Fibroblast of lung (primary cell): ENCODE measurements at places on chromosomes 11 and 22. TPM values are rescaled to one million over a fixed set of nuclear protein-coding genes. Genes with fewer than 3 reads are reported as not detected.
A peak's percentile ranks its signal among the peaks of the same experiment; 100 is the strongest.

GRCh38 chr11:13367115-13367514 is 89.5 kb downstream of the BMAL1 start:
- DNase-seq = no peak
- H3K4me1 ChIP-seq = peaks cover 2% of the 10 kb centered on the region
- no peaks in the 10 kb centered on the region for H3K27me3 ChIP-seq
- no peaks in the 10 kb centered on the region for H3K36me3 ChIP-seq
- H3K4me3 ChIP-seq = no peak overlapping the region
- no peak overlapping the region for H3K27ac ChIP-seq

DNA sequence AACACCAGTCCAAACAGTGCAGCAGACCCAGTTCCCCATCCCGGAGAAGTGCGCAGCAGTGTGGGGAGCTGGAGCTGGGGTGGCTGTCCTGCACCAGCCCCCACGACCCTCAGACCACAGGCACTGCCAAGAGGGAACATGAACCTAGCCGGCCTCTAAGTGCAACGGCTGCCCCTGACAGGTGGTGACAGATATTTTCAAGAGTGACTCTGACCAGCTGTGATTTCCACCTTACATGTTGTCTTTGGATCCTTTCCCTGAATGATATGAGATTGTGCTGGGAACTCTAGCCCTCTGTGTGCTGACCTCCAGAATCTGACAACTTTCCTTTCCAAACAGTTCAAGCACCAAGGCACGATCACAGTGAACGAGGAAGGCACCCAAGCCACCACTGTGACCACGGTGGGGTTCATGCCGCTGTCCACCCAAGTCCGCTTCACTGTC is 12.6 kb downstream of the SERPIND1 start:
- no peak for DNase-seq
- no peaks in the 10 kb centered on the region for H3K27me3 ChIP-seq
- H3K4me3 ChIP-seq = no peak overlapping the region
- H3K4me1 ChIP-seq = no peaks in the 10 kb centered on the region

NPTXR gene
- 1.0 and 2.0 TPM in 2 replicates for total RNA-seq

DNA sequence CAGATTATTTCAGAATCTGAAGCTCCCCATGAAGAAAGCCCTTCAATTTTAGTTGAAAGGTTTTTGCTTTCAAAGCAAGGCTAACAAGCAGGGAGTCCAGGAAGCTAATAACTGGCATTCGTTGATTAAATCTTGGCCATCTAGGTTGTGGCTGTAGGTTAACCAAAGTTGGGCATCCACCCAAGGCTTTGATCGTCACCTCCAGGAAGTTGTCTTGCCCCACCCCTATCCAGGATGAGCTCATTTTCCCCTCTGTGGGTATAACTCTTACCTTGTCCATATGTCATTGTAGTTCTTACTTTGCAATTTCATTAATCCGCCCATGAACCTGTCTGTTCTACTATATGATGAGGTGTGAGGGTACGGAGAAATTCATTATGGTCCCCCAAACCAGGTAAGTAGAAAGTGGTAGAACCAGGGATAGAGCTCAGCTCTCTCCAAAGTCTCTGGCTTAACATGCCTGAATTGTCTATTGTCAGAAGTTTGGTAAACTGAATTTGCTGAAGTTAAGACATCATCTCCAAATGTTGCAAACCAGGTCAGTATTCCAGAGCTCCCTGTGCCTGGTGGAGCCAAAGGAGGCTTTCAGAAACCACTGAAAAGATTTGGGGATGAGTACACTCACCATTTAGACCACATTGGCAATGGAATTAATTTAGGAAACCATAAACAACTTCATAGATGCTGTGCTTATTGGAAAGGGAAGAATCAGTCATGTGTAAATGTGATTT is 97.1 kb downstream of the CD44 start:
- no peaks in the 10 kb centered on the region for H3K4me1 ChIP-seq
- H3K36me3 ChIP-seq = peaks cover 1% of the 10 kb centered on the region
- DNase-seq = peak; percentile 90
- no peak overlapping the region for H3K4me3 ChIP-seq

DNA sequence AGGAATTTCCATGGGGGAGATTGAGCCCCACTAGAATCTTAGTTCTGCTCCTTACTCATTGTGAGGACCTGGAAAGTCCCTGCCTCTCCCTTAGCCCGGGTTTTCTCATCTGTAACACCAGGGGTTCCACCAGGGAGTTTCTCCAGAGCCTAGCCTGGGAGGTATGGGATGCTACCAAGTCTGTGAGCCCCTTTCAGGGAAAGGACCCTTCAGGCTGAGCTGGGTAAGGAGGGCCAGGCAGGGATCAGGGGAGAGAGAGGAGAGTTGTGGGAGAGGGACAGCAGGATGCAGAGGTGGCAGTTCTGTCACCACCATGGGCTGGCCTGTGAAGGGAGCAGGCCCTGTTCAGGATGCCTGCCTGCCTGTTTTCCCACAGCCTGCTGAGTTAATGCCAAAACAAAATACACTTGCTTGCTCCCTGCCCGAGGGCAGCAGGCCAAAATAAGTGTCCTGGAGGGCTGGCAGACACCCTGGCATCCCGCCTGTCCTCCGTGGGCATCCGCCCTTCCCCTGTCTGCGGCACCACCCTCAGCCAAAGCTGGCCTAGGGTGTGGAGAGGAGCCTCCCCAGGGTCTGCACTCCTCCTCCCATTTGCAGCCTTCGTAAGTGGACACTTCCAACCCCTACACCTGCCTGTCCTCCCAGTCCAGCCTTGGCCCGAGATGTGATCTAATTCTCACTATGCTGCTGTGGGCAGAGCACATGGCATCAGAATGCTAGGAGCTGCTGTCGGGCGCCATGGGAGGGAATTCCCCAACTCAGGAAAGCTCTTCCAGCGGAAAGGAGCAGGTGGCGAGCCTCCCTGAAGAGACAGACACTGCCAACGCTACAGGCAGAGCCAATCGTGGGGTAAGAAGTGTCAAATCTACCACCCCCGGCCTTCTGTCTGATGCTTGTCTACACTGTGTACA is 5.9 kb upstream of the FCHSD2 start:
- H3K27ac ChIP-seq = no peak overlapping the region
- DNase-seq = no peak
- no peak overlapping the region for H3K4me3 ChIP-seq
- no peaks in the 10 kb centered on the region for H3K36me3 ChIP-seq
- H3K4me1 ChIP-seq = no peaks in the 10 kb centered on the region
- H3K27me3 ChIP-seq = no peaks in the 10 kb centered on the region

WEE1 gene
- total RNA-seq = 24.4 and 55.2 TPM in 2 replicates

DNA sequence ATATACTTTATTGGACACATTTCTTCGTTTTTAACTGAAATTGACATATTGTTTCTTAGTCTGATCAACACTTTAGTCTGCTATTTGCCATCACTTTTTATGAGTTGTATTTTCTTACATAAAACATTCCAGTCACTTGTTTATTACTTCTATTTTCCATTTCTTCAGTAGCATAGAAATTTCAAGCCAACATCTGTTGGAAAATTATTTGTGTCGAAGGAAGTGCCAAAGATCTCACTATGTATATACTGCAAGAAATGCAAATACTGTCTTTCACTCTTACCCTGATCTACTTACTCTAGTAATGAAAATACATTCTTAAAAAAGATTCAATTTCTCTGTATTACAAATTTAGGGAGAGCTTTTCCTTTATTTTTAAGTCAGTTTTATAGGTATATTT is 105.9 kb downstream of the SLC17A6 start:
- DNase-seq = no peak
- no peaks in the 10 kb centered on the region for H3K27me3 ChIP-seq
- no peak overlapping the region for H3K27ac ChIP-seq
- no peak overlapping the region for H3K4me3 ChIP-seq
- no peaks in the 10 kb centered on the region for H3K4me1 ChIP-seq

GLYAT gene
- total RNA-seq = not detected in 2 replicates

GRCh38 chr11:84819537-84819936 is 807.6 kb downstream of the DLG2 start:
- H3K4me1 ChIP-seq = no peaks in the 10 kb centered on the region
- no peak overlapping the region for H3K4me3 ChIP-seq
- H3K27me3 ChIP-seq = no peaks in the 10 kb centered on the region
- no peaks in the 10 kb centered on the region for H3K36me3 ChIP-seq

GRCh38 chr11:111349191-111349695 is 29.8 kb downstream of the POU2AF1 start:
- H3K36me3 ChIP-seq = no peaks in the 10 kb centered on the region
- no peak overlapping the region for H3K27ac ChIP-seq
- H3K27me3 ChIP-seq = no peaks in the 10 kb centered on the region
- no peaks in the 10 kb centered on the region for H3K4me1 ChIP-seq
- DNase-seq = no peak

CLDN5 gene
- total RNA-seq = 0.33 and 0.51 TPM in 2 replicates

- H3K4me1 ChIP-seq = no peaks in the 10 kb centered on the region
- H3K27ac ChIP-seq = no peak overlapping the region
- H3K36me3 ChIP-seq = no peaks in the 10 kb centered on the region
- H3K27me3 ChIP-seq = no peaks in the 10 kb centered on the region
- no peak for DNase-seq
- no peak overlapping the region for H3K4me3 ChIP-seq
Measured at GRCh38 chr11:44190883-44191230, 95.4 kb downstream of the EXT2 start.

DNA sequence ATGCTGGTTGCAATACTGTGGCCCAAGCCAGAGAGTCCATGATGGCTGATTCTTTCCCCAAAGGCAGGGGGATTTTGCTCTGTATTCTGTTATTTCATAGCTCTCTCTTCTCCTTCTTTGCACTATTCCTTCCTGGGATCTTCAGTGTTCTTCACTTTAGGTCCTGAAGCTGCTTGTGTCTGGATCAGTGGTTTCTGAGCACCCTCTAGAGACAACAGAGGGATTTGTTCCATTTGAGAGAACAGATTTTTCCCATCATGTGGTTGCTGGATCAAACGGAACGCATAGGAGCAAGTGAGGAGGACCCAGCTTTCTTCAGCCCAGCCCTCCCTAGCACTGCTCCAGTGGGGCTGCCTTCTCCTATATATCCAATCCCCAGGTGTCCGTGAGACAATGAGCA is 68.7 kb upstream of the SYN3 start:
- H3K36me3 ChIP-seq = no peaks in the 10 kb centered on the region
- H3K27ac ChIP-seq = no peak overlapping the region
- no peaks in the 10 kb centered on the region for H3K27me3 ChIP-seq
- no peaks in the 10 kb centered on the region for H3K4me1 ChIP-seq
- DNase-seq = no peak
- H3K4me3 ChIP-seq = no peak overlapping the region

- H3K4me3 ChIP-seq = no peak overlapping the region
- H3K27me3 ChIP-seq = no peaks in the 10 kb centered on the region
- H3K4me1 ChIP-seq = no peaks in the 10 kb centered on the region
- no peaks in the 10 kb centered on the region for H3K36me3 ChIP-seq
- no peak overlapping the region for H3K27ac ChIP-seq
Measured at GRCh38 chr11:20844630-20845029, 175.2 kb downstream of the NELL1 start.

KRTAP5-11 gene
- not detected in 2 replicates for total RNA-seq

SYNGR1 gene
- 7.7 and 13.0 TPM in 2 replicates for total RNA-seq

VWA5A gene
- total RNA-seq = 18.7 and 22.3 TPM in 2 replicates
